ENCODE measurements at places on chromosomes 6 and 20. TPM values are rescaled to one million over a fixed set of nuclear protein-coding genes. Genes with fewer than 3 reads are reported as not detected.

CFAP206 gene
- total RNA-seq = not detected

ENPP3 gene
- total RNA-seq = 0.12 TPM

ZSCAN23 gene
- total RNA-seq = 1.5 TPM

TFAP2D gene
- not detected for total RNA-seq

UNC5CL gene
- not detected for total RNA-seq

FAM184A gene
- total RNA-seq = not detected

DNA sequence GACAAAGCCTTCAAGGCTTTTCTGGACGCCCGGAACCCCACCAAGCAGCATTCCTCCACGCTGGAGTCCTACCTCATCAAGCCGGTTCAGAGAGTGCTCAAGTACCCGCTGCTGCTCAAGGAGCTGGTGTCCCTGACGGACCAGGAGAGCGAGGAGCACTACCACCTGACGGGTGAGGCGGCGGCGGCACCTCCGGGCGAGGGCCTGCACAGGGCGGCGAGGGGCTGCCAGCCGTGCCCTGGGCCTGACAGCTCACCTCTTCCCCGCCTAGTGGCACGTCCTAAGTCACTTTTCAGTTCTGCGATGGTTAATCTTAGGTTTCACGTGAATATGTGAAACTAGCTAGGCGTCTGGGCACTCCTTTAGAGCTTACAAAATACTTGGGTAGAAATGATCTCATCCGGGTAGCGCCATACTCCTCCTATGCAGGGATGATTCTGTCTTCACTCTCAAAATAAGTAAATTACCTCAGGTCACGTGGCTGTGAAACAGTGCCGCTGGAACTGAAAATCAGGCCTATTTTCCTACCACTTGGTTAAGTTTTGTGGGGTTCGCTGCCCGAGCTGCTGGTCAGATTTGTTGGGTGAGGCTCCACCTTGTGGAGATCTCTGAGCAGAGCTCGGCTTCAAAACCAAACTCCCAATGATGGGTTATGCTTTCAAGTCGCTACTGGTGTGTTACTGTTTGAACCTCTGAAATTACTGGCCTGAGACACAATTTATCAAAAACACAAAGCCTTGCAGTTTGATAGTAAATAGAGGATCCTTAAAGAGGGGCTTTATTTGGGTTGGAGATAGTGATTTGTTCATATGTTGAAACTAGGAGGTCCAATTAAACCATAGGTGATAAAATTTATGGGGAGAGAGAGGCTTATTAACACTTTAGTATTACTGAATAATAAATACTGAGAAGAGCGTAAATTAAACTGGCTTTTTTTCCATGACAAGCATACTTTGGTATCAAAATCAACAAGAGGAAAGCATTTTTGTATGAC lies 15.5 kb upstream of the CLDN20 start:
- peak; percentile 82 for DNase-seq

GRCh38 chr6:38846844-38847243 lies 131.7 kb downstream of the DNAH8 start:
- peak; percentile 18 for DNase-seq

Data from HFFc6 (cell line).